Suprapubic skin (tissue), 4 donors: ENCODE measurements at places on chromosomes 16 and 17. TPM values are rescaled to one million over a fixed set of nuclear protein-coding genes. Genes with fewer than 3 reads are reported as not detected.
A peak's percentile ranks its signal among the peaks of the same experiment; 100 is the strongest.

DNA sequence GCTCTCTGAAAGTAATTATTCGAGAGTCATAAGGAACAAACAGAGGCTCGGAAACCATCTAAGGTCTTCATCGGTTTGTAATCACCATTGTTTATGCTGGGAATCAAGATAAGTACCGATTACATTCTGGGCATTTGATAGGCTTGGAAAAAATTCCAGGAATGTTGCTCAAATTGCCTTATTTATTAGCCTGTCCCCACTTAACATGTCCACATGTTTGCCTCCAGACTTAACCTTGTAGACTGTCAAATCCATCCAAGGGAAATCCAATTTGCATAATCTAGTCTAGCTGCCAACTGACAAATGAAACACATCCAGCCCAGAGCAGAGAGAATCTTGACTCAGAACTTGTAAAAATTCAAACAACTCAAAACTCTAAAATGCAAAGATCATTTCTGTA lies 51.3 kb upstream of the TMC5 start:
- H3K4me3 ChIP-seq: no peak overlapping the region
- no peaks in the 10 kb centered on the region for H3K27me3 ChIP-seq
- no peak overlapping the region for H3K27ac ChIP-seq
- H3K36me3 ChIP-seq: no peaks in the 10 kb centered on the region
- DNase-seq: no peak

DNA sequence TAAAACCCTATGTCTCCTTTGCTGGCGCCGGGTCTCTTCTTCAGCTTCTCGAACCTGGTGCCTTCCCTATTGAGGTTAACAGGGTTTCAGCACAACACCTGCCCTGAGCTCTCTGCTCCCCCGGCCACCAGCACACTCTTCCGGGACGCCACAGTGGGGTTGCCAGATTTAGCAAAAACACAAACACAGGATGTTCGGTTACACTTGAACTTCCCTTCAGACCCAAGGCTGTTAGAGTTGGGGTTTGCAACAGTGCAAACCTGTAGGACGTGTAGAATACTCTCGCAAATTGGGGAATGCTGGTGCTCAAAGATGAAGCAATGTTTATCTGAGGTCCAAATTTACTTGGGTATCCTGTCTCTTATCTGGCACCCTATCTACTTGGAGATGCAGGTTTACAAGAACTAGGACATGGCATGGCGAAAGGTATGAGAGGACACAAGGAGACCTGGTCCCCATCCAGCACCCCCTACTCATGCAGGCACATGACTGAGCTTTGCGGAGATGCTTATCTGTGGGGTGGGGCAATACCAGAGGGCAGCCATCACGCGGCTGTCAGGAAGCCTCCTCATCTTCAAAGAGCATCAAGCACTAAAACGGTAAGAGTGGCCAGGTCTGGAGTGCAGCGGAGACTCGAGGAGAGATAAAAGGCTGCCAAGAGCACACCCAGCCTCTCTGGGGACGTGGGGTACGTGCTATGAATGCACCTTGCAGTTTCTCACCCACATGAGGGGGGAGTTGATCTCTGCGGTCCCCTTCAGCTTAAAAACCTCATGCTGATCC lies 52.8 kb downstream of the SDK2 start:
- no peak for DNase-seq
- no peak overlapping the region for H3K27ac ChIP-seq
- no peaks in the 10 kb centered on the region for H3K36me3 ChIP-seq
- no peak overlapping the region for H3K4me3 ChIP-seq

- no peak for DNase-seq
- no peak overlapping the region for H3K4me3 ChIP-seq
- no peak overlapping the region for H3K27ac ChIP-seq
- peaks cover 74% of the 10 kb centered on the region for H3K4me1 ChIP-seq
These were observed 3.4 kb downstream of the METTL9 start for GRCh38 chr16:21602785-21603184.

GRCh38 chr17:71438631-71439146 lies 682.1 kb upstream of the SOX9 start:
- H3K4me1 ChIP-seq: peaks cover 9% of the 10 kb centered on the region
- no peaks in the 10 kb centered on the region for H3K27me3 ChIP-seq
- DNase-seq: no peak
- H3K27ac ChIP-seq: peak overlapping the region; percentile 0
- no peak overlapping the region for H3K4me3 ChIP-seq

The SLFN14 gene
- total RNA-seq: not detected
